ENCODE measurements at places on chromosomes 12 and 14.

DNA sequence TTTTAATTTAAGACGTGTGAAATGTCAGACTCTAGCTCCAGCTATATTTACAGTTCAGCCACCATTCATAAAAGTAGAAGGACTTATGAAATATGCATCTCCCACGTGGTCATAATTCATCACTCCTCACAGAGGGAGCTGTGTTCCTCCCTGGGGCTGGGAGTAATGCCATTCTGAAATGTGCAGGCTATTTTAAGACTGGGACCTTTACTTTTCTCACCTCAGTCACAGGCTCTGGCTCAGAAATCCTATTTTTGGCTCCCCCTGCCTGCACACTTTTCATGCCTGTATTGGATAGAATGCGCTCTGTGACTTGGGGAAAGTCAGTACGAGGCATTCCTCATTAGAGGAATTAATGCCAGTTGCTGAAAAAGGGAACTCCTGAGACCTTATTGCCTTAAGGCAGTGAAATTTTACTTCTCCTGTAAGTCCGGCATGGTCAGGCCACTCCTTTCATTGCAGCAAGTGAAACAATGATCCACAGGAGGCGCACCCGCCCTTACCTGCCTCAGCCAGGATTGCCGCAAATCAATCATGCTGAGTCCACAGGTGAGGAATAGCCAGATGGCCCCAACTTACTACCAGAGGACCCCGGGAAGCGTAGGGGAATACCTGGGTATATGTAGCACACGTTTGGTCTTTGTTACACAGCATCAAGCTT is 1133.2 kb upstream of the TMEM132C start:
- no peak for DNase-seq

DNA sequence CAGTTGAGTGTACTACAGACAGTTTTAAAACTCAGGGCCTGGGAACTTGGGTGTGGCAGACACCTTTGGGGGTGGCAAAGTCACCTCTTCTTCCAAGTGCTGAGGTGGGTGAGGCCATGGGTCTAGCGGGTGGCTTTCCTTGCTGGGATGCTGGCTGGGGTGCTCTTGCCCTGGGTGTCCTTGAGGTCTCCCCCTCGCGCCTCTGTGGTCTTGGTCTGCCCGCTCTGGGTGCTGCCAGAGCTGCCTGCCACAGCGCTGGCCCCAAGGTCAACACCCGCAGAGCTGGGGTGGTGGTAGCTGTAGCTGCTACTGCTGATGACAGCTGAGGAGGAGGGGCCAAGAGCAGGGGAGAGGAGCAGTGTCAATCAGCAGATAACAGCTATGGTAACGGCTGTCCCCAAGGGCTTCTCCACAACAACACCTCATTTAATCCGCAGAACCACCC is 6.8 kb downstream of the KRT74 start:
- no peak for DNase-seq

DNA sequence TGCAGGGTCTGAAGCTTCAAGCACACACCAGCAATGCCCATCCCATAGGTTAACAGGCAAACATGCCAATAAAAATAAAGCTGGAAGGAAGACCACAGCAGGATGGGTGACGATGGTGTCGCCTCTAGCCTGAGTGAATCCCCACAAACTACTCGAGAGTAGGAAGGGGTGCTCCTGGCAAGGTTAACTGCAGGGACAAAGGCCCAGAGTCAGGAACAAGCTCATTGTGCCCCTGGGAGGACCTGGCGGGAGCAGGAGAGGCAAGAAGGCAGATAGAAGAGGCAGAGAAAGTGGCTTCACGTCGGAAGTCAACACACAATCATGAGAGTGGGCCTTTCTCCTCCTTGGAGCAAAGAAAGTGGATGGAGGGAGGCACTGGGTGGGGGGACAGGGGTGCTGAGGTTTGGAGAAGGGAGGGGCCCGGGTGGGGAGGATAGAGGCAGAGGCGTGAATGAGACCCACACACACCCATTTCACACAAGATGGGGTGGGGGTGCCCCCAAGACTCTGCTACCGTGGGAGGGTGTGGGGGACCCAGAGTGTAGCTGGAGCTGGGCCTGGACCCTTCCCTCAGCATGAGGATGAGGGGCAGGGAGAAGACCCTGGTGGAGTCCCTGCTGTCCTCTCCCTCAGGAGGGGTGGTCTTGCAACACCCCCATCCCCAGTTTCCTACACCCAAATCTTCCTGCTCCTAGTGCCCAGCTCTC is 43.1 kb downstream of the DIO3 start:
- DNase-seq, result no peak

- no peak for DNase-seq
Observed at GRCh38 chr12:108597559-108598471, at the start of gene TMEM119. TSS of gene TMEM119 (minus strand) at chr12:108598084. CDS start at chr12:108592383, 5,701 bp downstream.

- no peak for DNase-seq
Observed at GRCh38 chr12:38823738-38824137, 81.7 kb downstream of the CPNE8 start.

DNA sequence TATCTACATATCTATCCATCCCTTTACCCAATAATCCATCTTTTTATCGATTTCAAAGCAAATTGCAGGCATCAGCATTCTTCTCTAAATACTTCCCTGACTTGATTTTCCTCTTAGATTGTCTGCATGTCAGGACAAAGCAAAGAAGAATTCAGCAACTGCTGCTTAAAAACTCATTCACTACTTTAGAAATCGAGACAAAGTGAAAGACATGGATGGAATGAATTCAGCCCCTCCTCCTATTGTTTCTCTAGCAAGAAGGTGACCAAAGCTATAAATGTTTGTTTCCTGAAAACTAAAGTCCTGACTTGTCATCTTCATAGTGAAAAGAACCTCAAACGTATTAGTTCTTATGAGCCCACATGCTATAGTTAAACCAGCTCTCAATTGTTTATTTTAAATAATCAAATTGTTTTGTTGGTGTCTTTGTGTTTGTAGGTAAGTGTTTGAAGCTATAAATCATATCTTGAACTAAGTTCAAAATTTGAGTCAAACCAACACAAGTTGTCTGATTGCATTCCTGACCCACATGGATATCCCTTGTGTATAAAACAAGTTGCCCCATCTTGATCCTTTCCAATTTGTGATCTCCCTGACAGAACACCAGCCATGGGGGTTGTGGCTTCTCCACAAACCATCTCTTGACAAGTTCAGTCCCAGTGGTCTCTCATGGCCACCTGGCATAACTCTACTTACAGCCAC is 58.6 kb upstream of the ARHGAP5 start:
- no peak for DNase-seq

DNA sequence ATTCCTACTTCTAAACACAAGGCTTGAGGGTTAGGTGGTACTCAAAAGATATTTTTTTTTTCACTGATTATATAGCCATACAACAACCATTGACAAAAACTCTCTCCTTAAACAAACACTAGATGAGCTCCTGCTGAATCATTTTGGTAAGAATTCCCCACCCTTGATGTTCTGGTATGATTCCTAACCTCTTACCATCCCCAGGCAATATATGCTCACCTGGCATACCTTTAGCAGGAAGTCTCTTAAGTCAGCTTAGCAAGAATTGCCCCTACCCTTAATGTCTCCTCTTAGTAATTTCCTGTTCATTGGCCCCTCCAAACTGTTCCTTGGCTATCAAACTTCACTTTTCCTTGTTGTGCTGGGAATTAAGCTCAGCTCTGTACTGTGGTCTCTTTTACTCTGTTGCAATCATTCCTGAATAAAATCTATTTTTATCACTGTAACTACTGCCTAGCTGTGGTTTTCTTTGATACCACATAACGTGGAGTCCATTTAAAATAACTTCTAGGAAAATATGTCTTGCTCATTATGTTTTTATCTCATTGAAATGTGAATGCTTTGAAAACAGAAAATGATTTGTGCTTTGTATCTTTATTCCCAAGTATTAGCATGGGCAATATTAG is 712.6 kb downstream of the SLC16A7 start:
- DNase-seq, result no peak
